ENCODE measurements at places on chromosomes 3 and 15.

GRCh38 chr3:197545571-197545970 lies 10.2 kb downstream of the BDH1 start:
- no peak for DNase-seq

DNA sequence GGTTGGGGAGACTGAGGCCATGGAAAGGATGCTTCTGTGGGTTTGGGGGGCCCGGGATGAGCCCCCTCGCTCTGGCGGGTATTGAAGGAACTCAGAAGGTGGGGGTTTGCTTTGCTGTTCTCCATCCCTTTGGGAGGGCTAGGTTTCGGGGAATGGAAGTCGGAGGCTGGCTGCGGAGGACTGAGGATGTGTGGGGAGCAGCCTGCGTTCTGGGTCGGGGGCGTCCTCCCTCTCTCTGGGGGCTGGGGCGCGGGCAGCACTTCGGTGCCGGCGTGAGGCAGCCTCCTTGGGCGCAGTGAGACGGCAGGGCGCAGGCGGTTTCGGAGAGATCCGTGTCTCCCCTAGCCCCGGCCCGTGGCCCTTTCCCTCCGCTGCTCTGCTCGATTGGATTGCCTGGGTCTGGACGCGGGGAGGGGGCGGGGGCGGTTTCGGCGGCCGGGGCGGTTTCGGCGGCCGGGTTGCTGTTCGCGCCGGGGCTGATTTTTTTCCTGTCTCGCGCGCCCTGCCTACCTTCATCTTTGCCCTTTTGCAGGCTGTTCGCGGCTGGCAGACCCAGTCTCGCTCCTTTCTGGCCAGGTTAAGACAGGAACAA lies 1.4 kb downstream of the PTPRG start:
- DNase-seq, result no peak

DNA sequence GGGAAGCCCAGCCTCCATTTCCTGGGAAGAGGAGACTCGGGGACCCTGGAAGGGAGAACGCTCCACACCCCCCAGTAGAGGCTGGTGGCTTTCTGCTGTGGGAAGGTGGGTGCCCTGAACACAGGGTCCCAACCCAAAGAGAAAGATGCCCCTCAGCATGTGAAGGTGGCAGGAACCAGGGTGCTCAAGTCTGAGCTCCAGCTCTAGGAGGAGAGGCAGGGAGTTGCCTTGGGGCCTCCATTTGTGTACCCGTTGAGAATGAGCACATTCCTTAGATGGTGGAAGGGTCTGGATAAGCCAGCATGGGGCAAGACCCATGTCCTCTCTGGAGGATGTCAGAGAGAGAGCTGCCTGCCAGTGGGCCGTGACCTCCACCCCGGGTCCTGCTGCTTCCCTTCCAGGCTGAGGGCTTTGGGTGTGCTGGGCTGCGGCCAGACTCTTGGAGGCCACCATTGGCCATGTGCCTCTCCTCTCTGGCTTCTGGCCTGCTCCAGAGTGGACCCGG lies 212.4 kb downstream of the TBC1D2B start:
- no peak for DNase-seq

GRCh38 chr3:119774444-119774843 lies 7.5 kb upstream of the NR1I2 start:
- DNase-seq, result no peak

DNA sequence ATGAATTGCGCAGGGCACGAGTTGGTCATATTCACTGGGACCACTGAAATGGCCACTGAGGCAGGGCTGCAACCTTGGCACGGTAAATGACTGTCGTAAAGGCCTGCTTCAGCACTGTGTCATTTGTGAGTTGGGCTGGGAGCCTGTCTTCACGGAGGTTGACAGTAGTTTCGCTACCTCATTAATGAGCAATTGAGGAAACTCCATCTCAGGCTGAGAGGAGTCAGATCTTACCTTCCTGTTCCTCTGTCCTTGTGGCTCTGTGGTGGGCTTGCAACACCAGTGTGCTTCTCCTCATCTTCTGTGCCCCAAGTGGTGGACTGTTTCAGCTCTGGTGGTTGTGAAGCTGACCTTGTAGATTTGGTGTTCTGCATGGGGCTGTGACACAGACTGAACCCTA lies 80.1 kb upstream of the EIF1B start:
- no peak for DNase-seq

DNA sequence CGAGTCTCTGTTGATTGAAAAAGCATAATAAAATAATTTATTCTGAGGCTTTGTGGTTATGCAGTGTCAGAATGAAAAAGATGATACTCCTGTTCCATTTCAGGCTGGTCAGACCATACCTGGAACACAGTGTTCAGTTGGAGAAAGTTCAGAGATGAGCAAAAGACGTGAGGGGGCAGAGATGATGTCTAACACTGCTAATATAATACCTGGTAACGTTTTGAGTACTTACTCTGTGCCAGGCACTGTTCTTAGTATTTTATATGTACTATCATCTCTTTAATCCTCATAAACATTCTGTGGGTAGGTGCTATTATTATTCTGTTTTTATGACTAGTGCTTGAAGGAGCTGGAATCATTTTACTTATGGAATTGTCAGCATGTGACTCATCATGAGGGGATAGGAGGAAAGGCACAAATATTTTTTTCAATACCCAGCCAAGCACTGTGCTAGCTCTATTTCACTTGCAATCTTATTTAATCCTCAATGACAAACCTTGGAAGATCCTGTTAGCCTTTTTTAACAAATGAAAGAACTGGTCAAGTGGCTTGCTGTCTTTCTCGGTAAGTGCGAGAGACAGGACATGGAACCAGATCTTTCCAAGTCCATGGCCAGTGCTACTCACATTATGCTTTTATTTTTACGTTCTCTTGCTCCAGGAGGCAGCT lies 31.8 kb downstream of the IQGAP1 start:
- no peak for DNase-seq

GRCh38 chr15:70763120-70763949 lies at the start of gene UACA:
TSS of gene UACA (minus strand) at chr15:70763558. CDS start at chr15:70763407, 151 bp downstream.
- DNase-seq, result peak; percentile 95

- no peak for DNase-seq
Observed at GRCh38 chr3:126208606-126209256, 28.3 kb upstream of the ALDH1L1 start.
